ENCODE measurements at places on chromosomes 3 and 15.

DNA sequence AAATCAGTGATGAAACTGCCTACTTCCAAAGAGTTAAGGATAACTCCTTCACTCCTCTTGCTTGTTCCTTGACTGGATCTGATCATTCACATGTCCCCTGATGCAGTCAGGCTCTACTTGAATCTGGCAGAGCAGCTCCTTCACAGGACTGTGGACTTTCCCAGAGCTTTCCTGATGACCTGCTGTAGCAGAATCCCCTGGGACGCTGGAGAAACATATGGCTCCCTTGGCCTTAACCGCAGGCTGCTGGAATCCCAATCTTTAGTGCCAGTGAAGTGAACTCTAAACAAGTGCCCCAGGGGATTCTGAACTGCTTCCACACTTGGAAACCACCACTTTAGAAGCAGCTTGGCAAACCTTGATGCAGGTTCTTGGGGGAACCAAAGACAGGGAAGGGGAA, 217.8 kb downstream of the CHST2 start:
- DNase-seq = no peak

DNA sequence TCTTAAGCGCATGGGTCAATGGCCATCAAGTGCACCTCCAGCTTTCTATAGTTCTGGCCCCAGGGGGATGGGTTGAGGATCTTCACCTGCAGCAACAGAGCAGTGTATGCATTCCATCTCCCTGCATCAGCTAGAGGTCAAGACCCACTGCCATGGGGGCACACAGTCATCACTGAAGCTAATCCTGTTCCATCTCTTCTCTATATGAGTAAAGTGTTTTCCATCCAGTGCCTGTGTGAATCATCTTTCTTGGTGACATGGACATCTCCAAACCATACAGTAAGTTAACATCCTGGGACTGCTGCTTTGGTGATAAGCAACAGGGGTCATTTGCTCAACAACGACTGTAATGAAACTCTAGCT, 4.4 kb upstream of the ENTPD3 start:
- no peak for DNase-seq

GRCh38 chr3:113825090-113825489, 13.5 kb upstream of the GRAMD1C start:
- DNase-seq = peak; percentile 59

- no peak for DNase-seq
Measured at GRCh38 chr3:127204841-127205582, 12.1 kb downstream of the PRR23E start.

DNA sequence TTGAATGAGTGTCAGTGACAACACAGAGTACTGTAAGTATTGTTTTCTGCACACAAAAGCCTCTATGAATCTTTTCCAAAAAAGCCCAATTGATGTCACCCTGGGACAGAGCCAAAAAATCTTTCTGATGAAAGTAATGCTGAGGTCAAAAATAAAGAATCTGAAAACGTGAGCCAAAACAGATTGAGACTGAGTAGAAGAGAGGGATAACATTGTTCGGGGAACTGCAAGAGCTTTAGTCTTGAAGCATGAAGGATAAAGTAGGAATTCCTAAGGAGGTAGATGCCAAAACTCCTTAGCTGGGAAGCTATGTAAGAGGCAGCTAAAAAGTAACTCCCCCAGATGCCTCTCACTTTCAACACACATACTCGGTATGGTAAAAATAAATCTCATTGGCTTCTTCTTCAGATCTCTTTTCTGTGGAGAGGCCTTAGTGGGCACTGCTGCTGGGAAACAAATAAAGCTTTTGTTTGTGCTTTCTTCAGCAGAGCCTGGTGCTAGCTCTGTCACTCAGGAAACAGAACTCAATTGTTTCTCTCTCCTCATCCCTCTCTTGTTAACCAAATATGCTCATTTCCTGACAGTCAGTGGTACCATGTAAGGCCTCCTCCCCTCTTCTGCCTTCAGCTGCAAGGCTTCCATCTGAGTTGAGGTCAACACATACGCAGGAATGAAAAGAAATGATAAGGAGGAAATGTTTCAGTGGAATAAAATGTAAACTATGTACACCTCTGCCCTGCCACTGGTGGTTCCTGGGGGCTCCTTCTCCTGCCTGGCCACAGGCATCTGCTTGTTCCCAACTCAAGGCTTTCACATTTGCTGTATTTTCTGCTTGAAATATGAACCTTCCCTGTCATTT, 58.1 kb downstream of the CD200 start:
- no peak for DNase-seq

DNA sequence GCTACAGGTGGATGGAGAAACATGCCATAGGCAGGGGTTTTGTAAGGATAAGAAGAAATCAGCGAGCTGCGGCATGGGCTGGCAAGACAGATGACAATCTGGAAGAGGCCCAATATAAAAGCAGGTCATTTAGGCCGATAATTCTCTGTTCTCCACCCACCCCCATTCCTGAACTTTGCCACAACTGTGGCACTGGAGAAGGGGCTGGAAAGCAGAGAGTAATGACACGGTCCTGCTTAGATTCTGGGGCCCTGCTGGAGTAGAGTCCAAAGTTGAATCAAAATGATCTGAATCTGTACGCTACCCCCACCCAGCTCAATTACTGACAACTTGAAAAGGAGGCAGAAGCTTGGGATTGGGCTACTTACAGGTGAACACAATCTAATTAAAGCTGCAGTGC, 18.4 kb upstream of the BUB1B start:
- DNase-seq = no peak

DNA sequence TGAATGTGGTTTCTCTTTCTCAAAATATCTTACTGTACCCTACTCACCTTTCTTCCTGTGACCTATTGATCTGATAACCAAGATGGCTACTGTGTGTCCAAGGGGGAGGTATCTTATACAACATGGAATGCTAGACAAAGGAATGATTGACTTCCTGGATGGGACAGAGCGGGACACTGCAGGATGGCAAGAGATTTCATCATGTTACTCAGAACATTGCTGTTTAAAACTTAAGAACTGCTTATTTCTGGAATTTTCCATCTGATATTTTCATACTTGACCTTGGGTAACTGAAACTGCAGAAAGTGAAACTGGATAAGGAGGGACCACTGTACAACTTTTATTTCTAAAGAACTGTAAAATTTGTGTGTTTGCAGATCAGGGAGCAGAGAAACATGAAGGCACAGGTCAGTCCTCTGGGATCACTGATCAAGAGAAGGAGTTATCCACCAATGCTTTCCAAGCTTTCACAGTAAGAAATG, 18.5 kb downstream of the CNOT10 start:
- DNase-seq = no peak

DNA sequence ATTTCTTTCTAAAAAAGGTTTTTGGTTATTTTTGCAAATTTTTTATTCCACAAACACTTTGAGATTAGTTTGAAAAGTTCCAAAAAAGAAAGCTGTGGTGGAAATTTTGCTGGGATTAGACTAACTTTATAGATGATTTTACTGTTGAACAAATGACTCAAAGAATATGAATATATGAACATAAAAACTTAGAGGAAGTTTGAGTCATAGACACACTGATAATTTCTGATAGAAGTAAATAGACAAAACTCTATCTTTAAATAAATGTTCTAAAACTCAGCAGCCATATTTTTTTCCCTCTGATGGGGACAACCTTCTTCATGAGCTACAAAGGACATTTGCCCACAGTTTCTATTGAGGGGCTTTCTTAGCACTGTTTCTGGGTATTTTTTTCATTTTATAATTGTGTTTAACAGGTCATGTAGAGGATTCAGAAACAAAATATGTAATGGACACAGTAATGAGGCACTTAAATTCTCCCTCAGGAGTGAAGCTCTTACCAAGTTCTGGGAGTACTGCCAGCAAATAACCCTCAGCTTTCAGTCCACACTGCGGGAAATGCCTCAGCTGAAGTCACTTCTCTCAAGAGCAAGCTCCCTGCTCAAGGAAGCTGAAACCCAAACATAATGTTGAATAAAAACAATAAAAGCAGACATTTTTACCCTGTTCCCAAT, 157.6 kb downstream of the NFKBIZ start:
- DNase-seq = no peak

GRCh38 chr3:194092881-194093301, 43.1 kb upstream of the HES1 start:
- no peak for DNase-seq

DNA sequence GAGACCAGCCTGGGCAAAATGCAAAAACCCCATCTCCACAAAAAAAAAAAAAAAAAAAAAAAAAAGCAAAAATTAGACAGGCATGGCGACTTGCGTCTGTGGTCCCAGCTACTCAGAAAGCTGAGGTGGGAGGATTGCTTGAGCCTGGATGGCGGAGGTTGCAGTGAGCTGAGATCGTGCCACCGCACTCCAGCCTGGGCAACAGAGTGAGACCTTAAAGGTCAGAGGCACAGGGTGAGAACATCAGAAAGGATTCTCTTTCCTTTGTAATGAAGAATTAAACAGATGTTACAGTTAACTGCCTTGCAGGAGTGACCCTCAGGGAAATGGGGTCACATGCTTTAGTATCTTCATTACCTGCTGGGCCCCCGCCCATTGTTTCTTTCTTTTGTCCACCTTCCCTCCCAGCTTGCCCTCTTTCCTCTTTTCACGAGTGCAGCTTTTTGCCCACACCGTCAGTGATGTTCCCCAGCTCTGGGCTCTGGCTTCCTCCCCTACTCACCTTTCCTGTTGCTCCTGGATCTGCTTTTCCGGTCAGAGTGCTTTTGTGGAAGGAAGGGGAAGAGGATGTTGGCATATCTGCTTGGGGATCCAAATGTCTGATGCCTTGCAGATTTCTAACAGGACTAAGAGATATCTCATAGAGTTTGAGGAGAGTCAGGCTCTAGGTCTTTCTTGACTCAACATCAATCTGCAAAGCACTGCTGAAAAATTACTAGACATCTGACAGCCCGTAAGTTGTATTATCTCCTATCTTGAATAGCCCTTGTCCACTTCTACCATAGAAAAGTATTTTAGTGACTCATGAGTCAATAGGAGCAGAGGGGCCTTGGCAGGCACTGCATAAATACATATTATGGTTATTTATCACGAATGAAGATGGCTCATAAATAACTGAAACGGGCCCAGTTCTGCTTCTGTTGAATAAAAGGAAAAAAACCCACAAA, 35.6 kb upstream of the NDUFB4 start:
- no peak for DNase-seq

GRCh38 chr3:24487325-24488262, 7.1 kb downstream of the THRB start:
- no peak for DNase-seq

DNA sequence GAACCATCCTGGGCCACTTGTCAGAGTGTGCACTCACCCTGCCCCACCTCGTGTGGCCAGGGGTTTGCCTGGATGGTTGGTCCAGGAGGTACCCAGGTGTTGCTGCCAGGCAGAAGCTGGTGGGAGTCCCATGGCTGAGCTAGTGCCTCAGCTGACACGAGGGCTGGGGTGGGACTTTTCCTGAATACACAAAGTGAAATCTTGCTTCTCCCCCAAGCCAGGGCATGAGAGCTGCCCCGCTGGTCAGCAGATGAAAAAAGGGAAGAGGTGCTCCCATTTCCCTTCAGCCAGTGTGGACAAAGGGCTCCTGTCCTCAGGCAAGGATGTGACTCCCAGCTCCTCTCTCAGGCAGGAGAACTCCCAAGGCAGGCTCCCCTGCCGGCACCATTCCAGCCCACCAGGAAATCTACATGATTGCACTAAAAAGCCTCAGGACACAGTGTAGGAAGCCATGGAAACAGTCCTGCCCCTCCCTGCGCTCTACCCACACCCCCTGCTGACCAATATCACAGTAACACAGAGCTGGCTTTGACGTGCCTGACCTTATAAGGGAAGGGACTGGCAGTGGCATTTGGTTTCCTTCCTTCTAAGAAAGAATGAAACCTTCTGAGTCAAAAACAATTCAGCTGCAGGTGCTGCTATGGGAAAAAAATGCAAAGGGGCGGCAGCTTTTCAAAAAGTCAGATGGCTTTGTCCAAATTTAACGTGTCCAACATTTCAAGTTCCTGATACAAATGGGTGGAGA, 33.9 kb downstream of the MYO5C start:
- DNase-seq = peak; percentile 90

DNA sequence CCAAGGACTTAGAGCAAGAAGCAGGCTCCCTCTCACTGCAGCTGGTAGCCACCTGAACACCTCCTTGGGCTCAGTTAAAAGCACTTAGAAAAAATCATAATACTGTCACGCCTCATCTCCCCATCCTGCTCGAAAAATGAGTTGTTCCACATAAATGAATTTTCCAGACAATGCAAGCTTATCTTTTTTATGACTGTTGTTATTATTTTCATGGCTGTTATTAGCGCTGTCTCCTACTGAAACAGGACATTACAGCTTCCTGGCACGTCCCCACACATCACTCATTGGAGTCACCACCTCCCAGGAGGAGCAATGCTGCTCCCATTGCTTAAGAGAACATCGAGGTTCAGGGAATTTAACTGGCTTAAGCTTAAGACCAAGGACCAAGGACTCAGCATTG, 26.5 kb downstream of the CCDC33 start:
- no peak for DNase-seq

DNA sequence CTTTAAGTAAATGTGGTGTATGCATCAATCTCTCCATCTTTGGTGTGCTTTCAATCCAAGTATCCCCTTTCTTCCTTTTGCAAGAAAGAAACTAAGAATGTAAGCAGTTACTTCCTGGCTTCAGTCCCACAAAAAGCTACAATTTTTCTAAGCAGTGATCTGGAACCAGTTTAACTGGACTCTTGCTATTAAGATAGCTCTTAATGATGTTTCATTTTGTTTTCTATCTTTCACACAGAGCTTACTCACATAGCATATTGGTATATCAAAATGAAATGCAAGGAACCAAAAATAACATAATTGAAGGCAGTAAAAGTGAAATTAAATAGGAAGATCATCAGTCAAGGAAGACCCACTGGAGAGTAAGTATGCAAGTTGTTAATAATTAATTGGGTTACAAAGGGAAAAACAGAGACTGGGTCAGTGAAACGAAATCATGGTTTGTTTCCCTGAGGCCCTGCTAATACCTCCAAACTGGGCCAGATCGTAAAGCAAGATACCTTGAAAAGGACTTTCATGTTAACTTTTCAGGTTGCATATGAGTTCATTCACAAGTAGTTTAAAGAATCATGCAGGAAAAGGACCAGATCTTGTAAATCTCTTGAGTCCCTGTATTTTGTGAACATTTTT, 41.9 kb downstream of the GPR160 start:
- no peak for DNase-seq

Data from GM12864 (cell line).